ENCODE measurements at places on chromosomes 13 and 19.

DNA sequence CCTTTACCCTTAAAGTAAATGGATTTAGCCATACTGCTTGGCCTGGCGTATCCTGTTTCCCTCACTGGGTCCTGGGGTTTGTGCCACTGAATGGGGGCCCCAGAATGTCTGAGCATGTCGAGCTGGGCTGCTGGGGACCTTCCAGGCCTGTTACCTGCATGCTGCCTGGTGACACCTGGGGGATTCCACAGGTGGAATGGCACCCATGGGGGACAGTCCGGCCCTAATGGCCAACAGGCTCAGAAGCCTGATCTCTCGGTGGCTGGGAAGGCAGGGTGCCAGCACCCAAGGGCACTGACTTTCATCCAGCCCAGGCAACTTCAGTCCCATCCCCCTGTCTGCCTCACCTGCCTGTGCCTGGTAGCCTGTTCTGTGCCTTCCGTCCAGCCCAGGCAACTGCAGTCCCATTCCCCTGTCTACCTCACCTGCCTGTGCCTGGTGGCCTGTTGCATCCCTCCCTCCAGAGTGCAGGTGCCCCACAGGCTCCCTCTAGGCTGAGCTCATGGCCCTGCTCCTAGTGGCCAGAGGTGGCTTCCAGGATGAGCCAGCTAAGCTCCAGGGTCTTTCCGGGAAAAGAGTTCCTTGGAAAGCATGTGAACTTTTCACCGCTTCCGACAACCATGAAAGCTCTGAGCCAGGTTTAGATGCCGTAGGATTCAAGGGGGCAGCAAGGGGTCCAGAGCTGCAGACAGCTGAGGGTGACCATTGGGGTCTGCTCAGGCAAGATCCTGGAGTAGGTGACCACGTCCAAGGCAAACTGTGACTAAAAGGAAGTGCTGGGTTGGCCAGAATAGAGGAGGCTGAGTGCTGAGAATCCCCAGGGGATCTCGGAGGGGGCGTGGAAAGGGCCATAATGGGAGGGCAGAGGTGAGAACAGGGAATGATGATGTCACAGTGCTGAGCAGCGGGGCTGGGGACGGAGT lies 30.3 kb upstream of the ZNF492 start:
- DNase-seq: no peak

GRCh38 chr19:44927746-44928145 lies 13.3 kb downstream of the APOC1 start:
- no peak for DNase-seq

DNA sequence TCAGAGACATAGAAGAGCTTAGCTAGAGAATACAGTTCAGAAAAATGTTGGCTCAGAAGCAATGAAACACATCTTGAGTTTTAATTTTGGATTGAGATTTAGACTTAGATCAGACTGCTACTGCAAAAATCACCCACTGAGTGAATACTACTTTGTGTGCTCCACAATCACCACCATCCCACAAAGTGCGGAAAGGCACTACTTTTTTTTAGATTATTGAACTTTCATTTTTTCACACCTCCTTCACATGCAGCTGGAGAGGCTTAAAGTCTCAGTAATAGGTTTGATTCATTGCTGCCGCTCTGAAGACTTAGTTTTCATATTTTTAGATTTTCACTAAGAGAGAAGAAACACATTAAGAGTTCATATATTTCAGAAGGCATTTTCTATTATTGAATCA lies 289.9 kb upstream of the PRR20A start:
- DNase-seq: no peak

DNA sequence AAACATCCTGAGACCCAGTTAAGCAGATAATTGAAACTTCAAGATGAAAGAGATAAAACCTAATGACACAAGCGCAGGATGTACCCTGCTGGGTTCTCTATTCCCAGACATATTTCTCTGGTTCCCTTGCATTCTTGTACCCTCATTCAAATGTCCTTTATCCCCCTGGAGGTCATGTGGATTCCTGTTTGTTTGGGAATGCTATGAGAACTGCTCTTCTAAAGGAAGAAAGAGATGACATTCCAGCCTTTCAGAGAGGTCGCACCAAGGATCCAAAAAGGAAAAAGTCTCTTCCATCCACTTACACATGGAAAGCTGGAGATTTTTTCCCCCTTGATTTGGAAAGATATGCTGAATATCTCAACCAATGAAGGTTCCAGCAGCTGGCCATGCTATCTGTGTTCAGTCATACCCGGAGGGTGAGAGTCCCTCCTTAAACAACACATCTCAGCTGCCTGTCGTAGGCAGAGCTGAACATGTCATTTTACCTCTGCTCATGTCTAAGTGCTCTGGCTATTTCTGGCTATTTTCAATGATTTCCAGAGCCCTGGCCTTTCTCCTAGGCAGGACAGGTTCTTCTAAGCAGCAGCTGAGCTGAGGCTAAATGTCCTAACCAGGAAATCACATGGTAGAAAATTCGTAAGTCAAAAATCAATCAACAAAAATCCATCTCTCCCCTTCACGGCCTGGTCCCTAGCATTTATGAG lies 52.5 kb downstream of the C13orf42 start:
- DNase-seq: no peak

- DNase-seq: no peak
These were observed 1.8 kb upstream of the UBE2M start for GRCh38 chr19:58560007-58560887.

DNA sequence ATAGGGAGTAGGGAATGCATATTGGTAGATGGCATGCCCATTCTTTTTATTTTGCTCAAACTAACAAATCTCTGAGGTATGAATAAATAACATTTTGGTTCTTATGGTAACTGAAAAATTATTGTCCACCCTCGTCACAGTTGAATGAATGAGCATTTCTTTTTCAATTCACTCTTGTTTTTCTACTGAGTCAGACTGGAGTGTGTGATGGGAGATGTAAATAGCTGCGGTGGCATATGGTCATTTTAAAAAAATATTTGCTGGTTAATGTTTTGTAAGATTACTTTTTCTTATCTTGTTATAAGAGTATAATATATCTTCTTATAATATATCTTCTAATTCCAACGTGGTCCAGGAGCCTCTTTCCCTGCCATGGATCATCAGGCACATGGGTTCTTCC lies 586.5 kb downstream of the SLITRK5 start:
- no peak for DNase-seq

- DNase-seq: no peak
These were observed 196.5 kb downstream of the ITGBL1 start for GRCh38 chr13:101648766-101649487.

GRCh38 chr13:93118081-93118615 lies 108.5 kb upstream of the GPC6 start:
- no peak for DNase-seq

- no peak for DNase-seq
These were observed 76.0 kb upstream of the STK24 start for GRCh38 chr13:98652721-98653462.

DNA sequence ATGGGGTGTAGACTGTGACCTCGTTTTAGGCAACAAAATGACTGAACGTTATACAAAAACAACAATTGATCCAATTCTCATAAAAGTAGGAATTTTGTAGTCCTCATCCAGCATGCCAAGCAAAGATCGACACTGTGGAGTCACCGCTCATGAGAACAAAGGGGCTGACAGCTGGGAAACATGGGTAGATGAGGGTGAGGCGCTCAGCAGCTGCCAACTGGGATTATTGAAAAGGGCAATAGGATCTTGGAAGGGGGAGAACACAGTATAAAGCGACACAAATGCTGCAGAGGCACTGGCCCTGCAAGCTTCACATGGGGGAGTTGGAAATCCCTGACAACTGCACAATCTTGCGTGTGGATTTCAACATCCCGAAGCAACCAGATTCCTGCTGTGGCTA lies 5.4 kb upstream of the ZNF765 start:
- no peak for DNase-seq

DNA sequence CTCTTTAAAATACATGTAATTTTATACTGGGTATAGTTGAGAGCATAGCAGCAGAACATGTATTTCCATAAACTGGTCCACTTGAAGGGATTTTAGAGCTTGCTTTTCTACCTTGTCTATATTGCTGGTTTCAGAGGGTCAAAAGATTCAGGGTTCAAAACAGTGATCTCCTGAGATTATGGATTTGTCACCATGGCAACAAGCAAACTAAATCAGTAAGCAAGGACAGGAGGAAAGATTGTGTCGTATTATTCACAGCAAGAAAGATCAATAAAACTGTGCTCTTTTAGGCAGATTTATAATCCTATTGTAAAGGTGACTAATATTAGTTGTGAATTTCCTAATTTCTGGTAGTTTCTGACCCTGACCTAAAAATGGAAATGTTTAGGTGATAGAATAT lies 496.4 kb downstream of the LMO7 start:
- DNase-seq: no peak

- DNase-seq: no peak
These were observed 340.0 kb upstream of the SLITRK5 start for GRCh38 chr13:87331178-87331577.

GRCh38 chr19:15776991-15777970 lies 10.2 kb upstream of the OR10H5 start:
- no peak for DNase-seq

GRCh38 chr13:64057372-64058020 lies 2641.8 kb upstream of the PCDH20 start:
- no peak for DNase-seq

DNA sequence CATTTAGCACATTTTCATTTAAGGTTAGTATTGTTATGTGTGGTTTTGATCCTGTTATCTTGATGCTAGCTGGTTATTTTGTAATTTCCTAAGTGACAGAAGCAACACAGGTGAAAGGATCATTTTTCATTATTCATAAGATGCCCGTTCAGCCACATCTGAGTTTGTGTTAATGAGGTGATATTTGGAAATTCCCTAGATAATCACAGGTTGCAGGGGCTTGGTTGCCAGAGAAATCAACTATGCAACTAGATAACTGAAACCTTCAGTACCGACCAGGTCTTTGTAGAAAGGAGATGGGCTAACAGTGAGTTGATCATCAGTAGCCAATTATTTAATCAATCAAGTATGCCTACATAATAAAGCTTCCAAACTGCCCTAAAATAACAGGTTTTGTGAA lies 121.3 kb upstream of the UFM1 start:
- DNase-seq: no peak

GRCh38 chr13:51618626-51619025 lies 34.4 kb downstream of the WDFY2 start:
- DNase-seq: no peak

- DNase-seq: no peak
These were observed 32.2 kb downstream of the MTRF1 start for GRCh38 chr13:41231025-41231677.

GRCh38 chr19:41321600-41322270 lies 11.8 kb downstream of the CCDC97 start:
- no peak for DNase-seq

- DNase-seq: no peak
These were observed 6.5 kb downstream of the KCTD4 start for GRCh38 chr13:45194081-45194939.

DNA sequence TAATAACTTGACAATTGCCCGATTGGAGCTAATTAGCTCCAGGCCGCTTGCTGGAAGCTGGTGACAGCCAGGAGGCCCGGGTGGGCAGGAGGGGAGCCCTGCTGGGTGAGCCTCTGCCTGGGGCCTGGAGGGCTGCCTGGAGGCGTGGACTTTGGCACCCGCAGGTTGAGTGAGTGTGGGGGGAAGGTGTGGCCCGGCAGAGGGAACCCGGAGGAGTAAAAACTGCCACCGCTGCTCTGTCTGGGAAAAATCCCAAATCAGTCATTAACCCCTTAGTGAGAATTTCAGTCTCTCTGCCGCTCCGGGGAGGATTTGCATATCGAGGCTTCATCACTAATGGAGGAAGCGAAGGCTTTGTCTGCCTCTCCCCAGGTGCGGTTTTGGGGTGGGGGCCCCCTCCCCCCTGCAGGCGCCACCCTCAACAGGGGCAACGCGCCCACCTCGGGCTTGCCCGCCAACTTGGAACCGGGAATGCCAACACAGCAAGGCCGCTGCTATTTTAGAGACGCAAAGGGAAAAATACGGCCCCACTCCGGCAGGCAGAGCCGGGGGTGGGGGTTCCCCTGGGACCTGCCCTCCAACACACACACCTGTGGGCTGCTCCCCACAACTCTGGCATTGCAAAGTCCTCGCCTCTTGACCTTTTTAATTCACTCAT lies 6.2 kb downstream of the EFNA2 start:
- DNase-seq: no peak

DNA sequence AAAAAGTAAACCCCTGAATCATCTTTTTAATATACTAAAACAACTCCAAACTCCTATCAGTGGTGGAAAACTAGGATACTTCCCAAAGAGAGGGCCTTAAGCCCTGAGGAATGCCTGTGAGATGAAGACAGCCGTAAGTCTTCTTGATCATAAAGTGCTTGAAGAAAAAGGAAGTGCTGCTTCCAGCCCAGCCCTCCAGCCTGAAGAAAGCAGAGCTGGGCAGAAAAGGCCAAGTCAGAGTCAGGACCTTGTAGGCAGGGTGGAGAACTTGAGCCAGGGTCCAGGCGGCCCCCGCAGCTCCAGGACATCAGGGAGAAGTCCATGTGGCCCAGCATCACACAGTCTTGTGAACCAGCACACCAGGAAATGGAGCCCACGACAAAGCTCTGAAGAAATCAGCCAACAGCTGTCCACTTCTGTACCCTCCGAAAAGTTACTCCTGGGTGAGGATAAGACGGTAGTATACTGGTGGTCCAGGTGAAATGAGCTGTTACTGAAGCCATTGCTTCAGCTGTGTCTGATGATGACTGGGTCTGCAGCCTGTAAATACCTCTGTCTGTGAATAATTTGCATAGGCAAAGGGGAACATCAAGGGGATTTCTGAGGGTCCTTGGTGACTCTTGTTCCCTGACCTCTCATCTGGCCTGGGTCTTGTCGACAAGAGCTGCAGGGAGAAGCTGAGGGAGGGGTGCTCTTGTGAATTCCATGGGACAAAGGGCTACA lies 18.7 kb upstream of the CRYL1 start:
- DNase-seq: no peak

DNA sequence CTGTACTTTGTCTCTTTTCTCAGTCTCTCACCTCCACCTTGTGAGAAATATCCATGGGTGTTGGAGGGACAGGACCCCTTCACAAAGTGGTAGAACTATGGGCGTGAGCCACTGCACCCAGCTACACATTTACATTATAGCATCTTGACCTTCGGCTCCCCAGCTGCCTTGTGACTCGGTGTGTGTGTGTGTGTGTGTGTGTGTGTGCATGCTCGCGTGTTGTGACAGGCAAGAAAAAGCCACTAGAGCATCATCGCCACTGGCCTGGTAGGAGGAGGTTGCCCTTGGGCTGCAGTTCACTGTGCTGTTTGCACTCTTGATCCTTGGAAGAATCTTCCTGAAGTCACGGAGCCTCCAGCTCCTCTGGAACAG lies 13.7 kb upstream of the ZNF888 start:
- no peak for DNase-seq

- DNase-seq: no peak
These were observed 727 bp downstream of the CNMD start for GRCh38 chr13:52738719-52739467.

DNA sequence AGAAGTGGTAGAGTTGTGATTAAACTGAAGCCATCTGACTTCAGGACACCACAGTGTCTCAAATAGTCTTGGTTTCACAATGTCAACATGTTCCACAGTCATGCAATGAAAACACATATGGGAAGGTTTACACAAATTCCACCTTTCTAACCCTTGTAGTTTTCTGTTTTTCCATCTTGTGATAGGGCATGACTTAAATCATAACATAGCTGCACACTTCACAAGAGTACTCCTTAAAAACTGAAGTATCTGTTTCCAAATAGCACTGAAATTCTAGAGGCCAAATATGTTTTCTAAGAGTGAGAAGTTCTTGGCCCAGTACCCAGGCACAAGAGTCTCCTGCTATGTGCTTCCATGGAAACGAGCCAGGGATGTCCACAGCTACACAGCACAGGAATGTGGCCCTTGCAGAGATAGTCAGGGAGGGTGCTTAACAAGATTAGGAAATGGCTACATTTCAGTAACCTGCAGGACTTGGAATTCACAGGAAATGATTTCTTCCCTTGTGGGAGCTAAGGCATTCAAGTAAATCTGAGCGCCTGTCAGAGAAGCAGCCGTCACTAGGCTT lies 269.1 kb downstream of the NDFIP2 start:
- no peak for DNase-seq
